Activated naive CD4-positive, alpha-beta T cell treated with anti-CD3 and anti-CD28 coated beads, Interleukin-2, amount 50 U/mL, for 16 hours (primary cell): ENCODE measurements at places on chromosomes 3 and 15.

DNA sequence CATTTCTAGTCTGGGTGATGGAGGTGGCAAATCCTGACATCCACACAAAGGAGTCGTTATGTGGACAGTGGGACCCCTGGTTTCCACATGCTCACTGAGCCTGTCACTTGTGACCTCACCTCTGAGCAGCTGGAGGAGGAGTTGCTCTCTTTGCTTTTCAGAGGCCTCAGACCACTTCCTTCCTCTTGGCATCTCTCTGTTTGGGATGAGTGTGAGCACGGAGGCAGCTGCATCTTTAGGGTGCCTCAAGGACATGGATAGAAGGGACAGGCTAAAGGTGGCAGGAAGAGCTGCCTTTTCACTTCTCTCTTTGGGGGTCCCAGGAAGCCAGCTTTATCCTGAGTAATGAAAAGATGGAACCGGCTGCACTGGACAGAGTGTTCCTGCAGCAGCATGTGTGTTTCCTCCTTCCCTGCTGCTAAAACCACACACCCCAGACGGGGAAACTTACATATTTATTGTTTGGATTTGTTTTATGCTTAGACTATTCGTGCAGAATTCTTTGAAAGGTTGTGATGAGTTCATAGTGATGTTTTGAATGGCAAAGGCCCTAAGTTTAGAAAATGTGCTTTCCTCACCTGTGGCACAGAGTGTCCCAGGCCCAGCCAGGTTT, 31.8 kb downstream of the GPR171 start:
- DNase-seq = no peak

DNA sequence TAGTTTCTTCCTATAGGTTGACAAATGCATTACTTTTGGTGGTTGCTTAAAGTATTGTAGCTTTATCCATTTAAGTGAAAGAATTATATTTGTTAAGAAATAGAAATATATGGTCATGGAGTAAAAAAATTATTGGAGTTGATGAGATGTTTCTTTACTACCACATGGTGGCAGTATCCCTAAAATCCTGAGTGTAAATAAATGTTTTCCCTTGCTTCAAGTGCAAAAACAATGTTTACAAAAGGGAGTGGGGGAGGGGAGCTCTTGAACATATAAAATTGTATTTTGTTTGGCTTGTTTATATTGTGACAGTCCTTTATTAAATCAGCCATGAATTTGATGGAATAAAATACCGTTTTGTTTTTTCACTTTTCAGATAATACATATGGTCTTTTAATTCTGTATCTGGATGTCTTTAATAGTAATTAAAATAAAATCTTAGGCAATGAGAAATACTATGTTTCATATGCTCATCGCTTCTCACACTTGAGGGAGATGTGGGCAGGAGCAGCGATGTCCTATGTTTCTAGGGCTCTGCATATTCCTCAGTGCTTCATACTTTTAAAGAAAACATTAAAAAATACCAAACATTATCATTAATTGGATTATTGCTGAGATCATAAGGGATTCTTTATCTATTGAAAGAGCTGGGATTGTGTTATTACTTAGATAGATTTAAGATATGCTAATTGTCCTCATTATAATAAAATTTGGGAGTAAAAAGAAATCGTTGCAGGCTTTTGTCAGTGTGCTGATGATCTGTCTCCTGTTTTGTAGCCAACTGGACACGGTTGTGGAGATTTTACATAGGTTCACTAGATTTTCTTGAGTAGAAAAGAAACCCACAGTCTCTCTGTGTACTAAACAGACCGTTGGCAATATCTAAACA, 349.7 kb downstream of the TUSC7 start:
- no peak for DNase-seq

DNA sequence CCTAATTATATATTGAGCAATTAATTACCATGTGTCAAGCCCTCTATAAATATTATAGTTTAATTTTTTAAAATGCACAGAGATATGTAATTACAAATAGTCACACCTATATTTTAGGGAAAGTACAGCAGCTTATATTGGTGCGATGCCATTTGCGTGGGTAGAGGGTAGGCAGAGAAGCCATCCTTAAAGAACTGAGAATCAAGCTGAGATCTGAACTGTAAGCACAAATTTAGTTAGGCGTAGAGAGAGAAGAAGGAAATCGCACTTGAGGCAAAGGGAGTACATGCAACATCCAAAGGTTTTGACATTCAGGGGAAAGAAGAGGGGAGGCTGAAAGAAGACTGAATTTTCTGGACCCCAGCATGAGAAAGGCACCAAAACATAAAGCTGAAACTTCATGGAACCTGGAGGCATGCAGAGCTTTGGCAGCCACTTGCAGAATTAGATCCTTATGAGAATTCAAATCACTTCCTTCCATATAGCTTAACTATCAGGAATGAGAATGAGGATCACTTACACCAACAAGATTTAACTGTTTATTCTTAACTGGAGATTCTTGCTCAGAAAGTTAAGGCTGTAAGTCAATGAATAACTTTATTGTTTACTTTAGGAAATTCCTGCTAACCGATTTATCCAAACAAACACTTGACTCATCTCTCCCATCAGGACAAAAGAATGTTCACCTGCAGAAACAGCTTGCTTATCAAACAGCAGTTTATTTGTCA, 114.3 kb downstream of the TGFBR2 start:
- DNase-seq = no peak

DNA sequence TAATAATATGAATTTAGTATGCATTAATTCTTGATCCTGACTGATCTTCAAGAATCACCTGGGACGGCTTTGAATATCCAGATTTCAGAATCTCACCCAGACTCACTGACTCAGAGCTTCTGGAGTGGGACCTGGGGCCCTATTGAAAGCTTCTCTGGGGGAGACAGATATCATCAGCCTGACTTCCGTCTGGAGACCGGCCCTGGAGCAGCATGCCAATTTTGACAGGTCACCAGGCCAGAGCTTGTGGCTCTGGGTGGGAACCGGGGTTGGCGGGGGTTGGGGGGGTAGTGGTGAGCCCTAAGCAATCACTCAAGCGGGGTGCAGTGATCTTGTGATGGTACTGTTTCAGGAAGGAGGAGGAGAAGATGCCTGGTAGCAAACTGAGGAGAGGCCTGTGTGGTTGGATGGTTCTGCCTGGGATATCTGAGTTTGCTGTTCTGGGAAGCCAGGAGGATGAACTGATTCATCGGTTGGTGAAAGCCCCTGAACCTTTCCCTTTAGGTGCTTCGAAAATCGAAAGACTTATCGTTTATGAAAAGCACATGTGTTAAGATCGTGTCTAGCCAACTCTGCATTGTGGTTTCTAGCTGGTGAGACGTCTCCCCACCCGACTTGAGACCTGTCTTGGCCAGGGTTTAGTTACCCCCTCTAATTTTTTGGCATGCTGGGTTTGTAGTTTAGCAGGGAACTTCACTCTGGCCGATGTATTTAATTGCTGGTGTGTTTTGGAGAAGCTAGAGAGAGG, 263.9 kb upstream of the C2CD4B start:
- DNase-seq = no peak

DNA sequence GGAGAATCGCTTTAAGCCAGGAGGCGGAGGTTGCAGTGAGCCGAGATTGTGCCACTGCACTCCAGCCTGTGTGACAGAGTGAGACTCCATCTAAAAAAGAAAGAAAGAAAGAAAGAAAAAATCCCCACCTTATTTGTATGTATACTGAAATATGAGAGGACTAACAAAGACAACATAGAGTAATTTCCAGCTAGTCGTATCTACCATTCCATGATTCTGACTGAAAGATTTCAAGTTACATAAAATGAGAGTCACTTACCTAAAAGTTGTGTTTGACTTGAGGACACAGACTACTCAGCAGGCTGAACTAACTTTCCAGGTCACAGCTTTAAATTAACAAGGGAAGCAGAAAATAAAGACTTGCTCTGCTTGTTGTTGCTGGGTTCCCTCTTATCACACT, 18.8 kb upstream of the PRKCI start:
- DNase-seq = no peak

- DNase-seq = no peak
These were observed 107.6 kb upstream of the FGF7 start for GRCh38 chr15:49315391-49315823.

GRCh38 chr3:46669191-46669999, 24.1 kb downstream of the ALS2CL start:
- no peak for DNase-seq

- DNase-seq = no peak
These were observed 86.2 kb downstream of the KLF13 start for GRCh38 chr15:31412824-31413223.
